ENCODE measurements at places on chromosomes 5 and 9.

DNA sequence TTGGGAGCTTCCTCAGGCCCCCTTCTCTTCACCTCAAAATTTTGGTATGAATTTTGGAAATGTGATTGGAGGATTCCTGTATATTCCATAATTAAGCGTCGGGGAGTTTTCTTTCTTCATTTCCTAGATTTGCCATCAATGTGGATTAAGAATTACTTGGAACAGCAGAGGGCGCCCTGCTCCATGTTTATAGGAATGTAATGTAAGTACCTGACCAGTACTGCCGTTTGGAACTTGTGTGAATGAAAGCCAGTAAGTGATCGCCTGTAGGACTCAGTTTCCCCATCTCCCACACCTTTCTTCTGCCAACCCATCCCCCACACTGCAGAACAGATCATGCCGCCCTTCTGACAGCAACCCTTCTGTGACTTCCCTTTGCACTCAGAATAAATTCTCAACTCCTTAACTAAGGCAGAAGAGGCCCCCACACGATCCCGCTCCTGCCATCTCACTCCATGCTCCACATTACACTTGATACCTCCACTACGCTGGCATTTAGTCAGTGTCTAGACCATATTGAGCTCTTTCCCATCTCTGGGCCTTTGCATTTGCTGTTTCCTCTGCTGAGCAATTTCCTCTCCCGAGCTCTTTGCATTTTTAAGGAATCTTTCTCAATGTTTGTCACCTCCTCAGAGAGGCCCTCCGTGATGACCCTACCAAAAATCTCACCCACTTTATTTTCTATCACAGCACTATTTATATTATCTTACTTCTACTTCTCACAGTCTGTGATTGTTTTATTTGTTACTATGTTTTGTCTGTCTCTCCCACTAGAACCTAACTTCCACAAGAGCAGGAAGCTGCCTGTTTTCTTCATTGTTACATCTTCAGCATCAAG lies 79.5 kb upstream of the HTR4 start:
- peak; percentile 26 for DNase-seq

DNA sequence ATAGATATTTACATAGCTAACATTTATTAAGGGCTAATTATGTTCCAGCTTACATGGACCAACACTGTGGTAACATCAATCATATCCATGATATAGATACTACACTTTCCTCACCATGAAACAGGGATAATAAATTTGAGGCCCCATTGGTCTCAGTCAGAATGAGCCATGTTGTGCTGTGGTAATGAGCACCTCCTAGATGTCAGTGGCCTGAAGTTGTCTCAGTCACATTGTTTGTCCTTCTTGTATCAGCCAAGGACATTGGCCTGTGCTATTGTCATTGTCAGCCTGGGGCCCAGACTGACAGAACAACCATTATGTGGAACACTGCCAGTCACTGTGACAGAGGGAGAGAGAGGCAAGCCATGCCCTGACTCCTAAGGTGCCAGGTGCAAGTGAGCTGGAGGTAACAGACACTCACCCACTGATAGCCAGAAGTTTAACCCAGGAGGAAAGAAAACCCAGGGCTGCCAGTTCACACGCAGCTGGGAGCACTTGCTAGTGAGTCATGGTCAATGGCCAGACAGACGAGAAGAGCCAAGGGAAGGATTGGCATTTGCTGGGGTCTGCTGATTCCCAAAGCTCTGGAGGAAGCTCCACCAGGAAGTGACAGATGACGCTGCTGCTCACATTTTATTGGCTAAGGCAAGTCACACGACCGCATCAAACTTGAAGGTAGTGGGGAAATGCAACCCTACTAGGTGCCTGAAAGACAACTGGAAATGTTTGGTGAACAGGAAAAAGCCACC lies 224.2 kb downstream of the MELK start:
- no peak for DNase-seq

GRCh38 chr5:148934895-148935400 lies 108.5 kb downstream of the ADRB2 start:
- no peak for DNase-seq

- no peak for DNase-seq
Observed at GRCh38 chr9:95012902-95013301, 286.4 kb downstream of the AOPEP start.

GRCh38 chr5:9559965-9560364 lies 14.1 kb upstream of the SEMA5A start:
- DNase-seq = no peak

GRCh38 chr5:138824516-138824915 lies 50.6 kb downstream of the LRRTM2 start:
- DNase-seq = no peak

- DNase-seq = no peak
Observed at GRCh38 chr5:14341571-14342230, 198.6 kb downstream of the TRIO start.

- DNase-seq = no peak
Observed at GRCh38 chr5:76664079-76664478, 40.9 kb upstream of the F2RL2 start.

DNA sequence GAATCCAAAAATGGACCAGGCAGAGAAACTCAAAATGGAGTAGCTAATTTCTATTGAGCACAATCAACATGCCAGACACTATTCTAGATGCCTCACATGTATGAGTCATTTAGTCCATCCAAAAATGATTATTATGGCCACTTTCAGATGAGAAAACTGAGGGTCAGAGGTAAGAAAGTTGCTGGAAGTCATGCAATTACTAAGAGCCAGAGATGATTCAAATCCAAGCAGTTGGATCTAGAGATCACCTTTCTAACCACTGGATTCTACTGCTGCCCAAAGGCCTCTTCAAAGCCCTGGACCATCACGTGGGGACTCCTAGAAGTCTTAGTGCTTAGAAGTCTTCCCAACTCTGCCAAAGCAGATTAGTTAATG lies 51.8 kb upstream of the HMHB1 start:
- DNase-seq = no peak

DNA sequence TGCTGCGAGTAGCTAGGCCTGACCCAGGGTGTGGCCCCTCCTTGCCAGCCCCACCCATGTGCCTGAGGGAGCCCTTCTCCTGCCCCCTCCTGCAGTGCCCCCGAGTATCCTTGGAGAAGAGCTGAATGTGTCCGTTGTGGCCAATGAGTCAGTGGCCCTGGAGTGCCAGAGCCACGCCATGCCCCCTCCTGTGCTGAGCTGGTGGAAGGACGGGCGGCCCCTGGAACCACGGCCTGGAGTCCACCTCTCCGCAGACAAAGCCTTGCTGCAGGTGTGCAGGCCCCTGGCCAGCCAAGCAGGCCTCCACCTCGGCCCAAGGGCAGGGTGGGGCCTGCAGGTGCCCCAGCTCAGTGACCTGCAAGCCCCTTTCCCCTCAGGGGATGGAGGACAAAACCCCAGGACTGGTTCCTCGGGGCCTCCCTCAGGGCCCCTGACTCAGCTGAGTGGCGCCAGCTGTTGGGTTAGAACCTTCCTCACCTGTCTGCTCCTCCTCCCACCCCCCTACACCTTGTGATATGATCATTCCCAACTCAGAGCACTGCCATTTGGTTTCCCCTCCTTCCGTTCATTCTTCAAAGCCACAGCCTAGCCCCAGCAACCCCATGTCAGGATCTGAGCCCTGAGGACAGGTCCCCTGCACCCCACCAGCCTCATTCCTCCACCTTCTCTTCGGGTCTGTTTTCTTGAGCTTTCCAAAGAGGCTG lies 80.0 kb upstream of the ASS1 start:
- DNase-seq = no peak

DNA sequence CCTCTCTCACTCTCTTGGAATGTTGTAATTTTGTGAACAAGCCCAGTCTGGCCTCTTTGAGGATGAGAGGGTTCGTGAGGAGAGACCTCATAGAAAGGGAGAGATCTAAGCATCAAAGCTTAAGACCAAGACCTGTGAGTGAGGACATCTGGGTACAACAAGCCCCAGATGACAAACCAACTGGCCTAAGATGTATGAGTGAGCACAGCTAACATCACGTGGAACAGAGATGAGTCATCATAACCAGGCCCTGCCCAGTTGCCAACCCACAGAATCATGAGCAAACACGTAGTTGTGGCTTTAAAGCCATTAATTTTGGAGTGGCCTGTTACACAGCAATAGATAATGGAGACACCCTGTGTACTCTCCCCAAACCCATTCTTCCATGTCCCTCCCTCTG lies 439.1 kb upstream of the KIF2A start:
- DNase-seq = no peak

DNA sequence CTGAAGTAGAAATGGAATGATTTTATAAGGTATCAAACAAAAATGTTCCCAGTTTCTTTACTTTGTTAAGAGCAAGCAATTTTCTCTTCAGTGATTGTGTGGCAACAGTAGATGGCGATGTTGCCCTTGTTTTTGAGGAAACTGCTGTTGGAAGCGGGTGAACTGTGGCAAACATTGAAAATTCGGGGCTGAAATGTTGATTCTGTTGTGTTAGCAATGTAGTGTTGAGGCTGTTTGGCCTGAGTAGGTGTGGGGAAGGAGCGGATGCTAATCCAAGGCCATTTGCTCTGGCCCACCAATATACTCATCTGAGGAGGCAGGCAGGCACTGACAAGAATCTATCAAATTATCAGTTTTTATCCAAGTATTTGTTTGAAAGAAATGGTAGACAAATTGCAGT lies 129.8 kb downstream of the SLC12A2 start:
- no peak for DNase-seq

GRCh38 chr5:53820802-53821171 lies 260.3 kb downstream of the NDUFS4 start:
- no peak for DNase-seq

DNA sequence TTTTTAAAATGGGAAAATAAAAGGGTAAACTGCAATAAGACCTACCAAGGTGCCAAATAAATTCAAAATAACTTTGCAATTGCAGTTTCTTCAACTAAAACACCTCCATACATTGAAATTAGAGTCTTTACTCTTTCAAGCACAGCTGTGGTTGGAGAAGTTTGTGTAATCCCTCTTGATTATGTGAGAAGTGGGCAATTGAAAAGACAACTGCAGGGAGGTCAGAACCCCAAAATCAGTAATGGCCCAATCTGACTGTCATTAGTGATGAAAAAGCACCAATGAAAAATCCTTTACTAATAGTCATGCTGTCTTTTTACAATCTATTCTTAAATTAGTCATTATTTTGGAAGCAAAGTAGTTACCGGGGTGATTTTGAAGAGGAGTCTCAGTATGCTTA lies 116.7 kb upstream of the RGMB start:
- no peak for DNase-seq

- DNase-seq = no peak
Observed at GRCh38 chr9:83023151-83023550, 39.8 kb downstream of the RASEF start.

DNA sequence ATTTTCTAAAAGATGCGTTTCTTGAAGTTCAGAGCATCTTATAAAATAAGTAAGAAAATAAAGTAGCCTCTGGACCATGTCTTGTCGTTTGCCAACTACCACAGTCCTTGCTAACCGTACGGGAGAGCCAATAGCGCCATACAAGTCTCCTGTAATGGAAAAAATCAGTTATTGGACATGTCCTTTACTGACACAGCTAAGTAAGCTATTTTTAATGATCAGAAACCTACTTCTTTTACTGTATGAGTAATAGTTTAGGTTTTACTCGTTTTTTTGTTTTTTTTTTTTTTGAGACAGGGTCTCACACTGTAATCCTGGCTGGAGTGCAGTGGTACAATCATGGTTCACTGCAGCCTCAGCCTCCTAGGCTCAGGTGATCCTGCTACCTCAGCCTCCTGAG lies 37.7 kb upstream of the RAPGEF6 start:
- no peak for DNase-seq

DNA sequence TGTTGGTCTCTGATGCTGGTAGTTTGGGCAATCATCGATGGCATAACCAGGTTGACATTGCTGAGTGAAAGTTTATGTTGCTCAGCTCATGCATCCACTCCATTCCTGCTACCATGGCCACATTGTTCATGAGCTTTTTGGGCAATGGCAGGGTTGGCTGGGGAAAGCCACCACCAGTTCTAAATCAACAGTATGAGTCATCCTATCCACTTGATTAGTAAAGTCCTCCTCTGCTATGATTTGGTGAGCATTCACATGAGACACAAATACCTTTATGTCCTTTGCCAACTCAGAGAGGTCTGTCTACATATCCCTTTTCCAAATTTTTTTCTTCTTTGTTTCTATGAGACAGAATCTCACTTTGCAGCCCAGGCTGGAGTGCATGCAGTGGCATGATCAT lies 129.7 kb upstream of the FBN2 start:
- no peak for DNase-seq

GRCh38 chr5:143694357-143694756 lies 117.6 kb upstream of the HMHB1 start:
- no peak for DNase-seq

DNA sequence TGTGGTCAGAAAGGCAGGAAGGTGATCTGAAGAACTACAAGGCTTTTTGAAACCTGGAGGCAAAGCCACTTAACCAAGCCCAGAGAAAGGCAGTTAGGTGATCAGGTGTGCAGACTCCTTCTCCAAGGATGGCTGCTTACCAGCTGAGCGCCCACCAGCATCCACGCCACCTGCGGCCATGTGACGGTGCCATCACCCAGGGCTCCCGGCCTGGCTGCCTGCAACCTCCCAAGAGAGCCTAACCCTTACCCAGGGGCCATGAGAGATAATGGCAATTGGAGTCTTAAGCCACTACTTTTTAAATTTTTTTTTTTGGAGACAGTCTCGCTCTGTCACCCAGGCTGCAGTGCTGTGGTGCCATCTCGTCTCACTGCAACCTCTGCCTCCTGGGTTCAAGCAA lies 33.1 kb upstream of the PHYKPL start:
- no peak for DNase-seq

- DNase-seq = no peak
Observed at GRCh38 chr5:147051193-147051592, 172.6 kb upstream of the PPP2R2B start.

- DNase-seq = no peak
Observed at GRCh38 chr9:118473521-118473920, 769.3 kb downstream of the TLR4 start.

DNA sequence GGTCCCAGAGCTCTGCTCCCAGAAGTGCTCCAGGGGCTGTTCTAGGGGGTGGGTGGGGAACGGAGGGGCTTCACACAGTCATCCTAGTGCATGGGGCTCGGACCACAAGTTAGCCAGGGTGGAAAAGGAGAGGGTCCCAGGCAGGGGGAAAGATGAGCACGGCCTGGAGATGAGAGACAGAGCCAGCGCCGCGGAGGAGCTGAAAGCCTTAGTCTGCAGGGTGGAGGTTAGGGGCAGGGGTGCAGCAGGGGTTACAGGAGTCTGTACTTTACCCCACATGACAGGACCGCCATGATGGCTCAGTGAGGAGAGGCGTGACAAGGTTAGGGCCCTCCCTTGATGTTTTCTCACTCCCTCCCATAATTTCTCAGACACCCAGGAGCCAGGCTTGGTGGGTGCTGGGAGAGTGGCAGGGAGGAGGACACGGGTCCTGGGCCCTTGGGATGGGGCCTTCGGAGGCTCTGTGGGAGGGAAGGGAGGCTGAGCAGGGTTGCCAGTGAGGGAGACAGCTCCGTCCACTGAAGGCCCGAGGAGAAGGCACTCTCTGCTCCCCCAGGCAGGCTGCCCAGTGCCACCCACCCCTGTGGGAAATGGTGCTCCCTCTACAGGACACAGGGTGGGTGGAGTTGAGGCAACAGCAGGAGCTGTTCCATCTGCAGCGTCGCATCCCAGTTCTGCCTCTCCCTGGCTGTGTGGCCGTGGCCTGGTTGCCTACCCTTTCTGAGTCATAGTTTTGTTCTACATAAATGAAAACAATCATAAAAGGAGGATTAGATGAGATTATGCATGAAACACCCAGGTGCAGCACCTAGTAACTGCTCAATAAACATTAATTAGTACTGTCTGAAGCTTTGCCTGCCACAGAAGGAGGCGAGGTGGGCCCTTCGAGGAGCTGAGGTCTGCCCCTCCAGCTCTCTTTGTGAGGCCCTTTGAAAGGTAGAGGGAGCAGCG lies 66.2 kb downstream of the NDST1 start:
- DNase-seq = no peak
